H9 (cell line): ENCODE measurements at places on chromosomes 5 and 9. TPM values are rescaled to one million over a fixed set of nuclear protein-coding genes. Genes with fewer than 3 reads are reported as not detected.

SPATA24 gene
- total RNA-seq = 12.9 and 13.0 TPM in 2 replicates

OTULINL gene
- 7.0 and 7.5 TPM in 2 replicates for total RNA-seq

GRCh38 chr5:164002628-164003027 is 497.2 kb downstream of the MAT2B start:
- no peak for DNase-seq

DNA sequence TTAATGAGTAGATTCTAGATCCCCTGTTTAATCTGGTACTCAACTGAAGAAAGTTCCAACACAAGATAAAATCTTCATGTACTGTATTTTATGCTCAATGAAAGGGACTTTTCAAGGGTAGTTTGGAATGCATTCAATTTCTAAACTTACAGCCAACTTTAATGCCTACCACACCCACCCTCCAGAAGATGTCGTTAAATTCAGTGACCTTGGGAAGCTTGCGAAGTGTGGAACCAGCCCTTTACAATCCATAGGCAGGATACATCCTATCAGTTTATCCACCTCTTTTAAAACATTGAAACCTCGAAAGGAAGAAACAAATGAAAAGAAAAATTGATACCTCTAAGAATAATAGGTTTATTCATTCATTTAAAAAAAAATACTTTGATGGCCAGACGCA is 20.2 kb downstream of the TRPM6 start:
- no peak for DNase-seq
